Fibroblast of upper back skin (primary cell): ENCODE measurements at places on chromosomes 2 and 18.
A peak's percentile ranks its signal among the peaks of the same experiment; 100 is the strongest.

GRCh38 chr2:224650815-224651439, 65.2 kb downstream of the CCDC195 start:
- peak; percentile 56 for DNase-seq

DNA sequence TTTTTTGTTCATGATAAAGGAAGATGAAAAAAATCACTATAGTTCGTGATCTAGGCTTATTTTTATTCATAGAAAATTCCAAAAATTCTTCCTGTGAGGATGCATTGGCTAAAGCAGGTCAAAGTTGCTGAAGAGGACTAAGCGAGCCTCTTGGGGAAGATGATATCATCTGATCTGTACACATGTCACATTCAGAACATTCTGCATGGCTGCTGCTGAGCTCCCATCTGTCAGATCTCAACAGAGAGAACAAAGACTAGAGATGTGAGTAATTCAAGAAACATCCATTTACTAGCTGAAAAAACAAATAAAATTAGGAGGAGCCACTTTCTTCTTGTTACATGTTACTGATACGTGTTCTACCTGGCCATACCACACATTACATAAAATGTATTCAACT, 518.6 kb upstream of the FSIP2 start:
- DNase-seq = no peak

- no peak for DNase-seq
Observed at GRCh38 chr2:7368211-7368610, 451.0 kb downstream of the RNF144A start.

- DNase-seq = peak; percentile 78
Observed at GRCh38 chr2:207432453-207432852, 97.3 kb upstream of the CREB1 start.

DNA sequence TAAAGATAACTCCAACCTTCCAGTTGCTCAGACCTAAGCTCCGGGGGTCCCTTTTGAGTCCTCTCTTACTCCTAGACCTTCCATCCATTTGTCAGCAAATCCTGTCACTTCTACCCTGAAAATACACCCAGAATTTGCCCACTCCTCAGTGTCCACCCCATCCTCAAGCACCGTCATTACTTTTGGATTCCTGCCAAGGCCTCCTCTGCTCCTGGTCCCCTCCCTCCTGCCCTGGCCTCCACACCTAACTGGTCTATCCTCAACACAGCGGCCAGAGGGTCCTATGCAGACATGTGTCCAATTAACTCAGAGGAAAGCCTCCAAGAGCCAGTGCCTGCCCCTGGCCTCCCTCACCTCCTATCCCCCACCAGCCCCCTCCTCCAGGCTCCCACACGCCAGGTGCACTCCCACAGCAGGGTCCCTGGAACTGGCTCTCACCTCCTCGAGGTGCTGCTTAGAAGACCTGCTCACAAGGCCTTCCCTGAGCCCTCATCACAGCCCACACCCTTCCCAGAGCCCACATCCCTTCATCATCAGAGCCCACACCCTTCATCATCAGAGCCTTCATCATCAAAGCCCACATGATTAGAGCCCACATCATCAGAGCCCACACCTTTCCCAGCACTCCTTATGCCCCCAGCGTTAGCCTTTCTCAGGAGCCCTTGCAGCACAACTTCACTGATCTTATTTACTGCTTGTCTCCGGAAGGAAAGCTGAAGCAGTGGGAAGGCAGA, 20.4 kb downstream of the FAM178B start:
- DNase-seq = no peak

GRCh38 chr2:218005028-218005427, 2.2 kb upstream of the TNS1 start:
- no peak for DNase-seq

GRCh38 chr2:20465716-20466394, 19.0 kb downstream of the RHOB start:
- no peak for DNase-seq

GRCh38 chr18:13804305-13804704, 19.6 kb upstream of the MC5R start:
- DNase-seq = no peak

- no peak for DNase-seq
Observed at GRCh38 chr2:16248571-16249105, 308.3 kb downstream of the MYCN start.

DNA sequence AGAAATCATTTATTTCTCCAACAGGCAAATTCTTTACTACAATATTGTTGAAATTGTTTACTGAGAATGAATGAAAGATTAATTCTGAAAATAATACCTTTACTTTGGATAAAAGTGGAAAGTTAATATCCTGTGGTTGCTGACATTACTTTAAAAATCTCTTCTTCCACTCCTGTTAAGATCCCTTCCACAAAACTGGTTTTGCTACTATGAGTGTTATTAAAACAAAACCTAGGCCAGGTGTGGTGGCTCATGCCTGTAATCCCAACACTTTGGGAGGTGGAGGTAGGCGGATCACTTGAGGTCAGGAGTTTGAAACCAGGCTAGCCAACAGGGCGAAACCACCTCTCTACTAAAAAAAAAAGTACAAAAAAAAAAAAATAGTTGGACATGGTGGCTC, 123.9 kb upstream of the CCDC150 start:
- no peak for DNase-seq
